GM13977 (cell line): ENCODE measurements at places on chromosomes 1 and 21.

- DNase-seq, result no peak
These were observed 22.5 kb downstream of the NIBAN1 start for GRCh38 chr1:184951788-184952187.

DNA sequence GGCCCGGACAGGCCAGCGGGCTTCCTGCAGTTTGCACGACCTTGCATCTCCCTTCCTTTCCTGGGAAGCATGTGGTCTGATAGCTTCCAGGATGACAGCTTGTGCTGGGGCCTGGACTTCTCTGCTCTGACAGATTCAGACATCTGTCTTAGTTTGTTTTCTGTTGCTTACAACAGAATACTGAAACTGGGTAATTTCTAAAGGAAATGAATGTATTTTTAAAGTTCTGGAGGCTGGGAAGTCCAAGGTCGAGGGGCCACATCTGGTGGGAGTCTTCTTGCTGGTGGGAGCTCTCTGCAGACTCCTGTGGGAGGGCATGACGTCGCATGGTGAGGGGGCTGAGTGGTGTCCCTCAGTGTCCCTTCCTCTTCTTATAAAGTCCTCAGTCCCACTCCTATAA, 35.3 kb upstream of the TENT5B start:
- DNase-seq, result no peak

DNA sequence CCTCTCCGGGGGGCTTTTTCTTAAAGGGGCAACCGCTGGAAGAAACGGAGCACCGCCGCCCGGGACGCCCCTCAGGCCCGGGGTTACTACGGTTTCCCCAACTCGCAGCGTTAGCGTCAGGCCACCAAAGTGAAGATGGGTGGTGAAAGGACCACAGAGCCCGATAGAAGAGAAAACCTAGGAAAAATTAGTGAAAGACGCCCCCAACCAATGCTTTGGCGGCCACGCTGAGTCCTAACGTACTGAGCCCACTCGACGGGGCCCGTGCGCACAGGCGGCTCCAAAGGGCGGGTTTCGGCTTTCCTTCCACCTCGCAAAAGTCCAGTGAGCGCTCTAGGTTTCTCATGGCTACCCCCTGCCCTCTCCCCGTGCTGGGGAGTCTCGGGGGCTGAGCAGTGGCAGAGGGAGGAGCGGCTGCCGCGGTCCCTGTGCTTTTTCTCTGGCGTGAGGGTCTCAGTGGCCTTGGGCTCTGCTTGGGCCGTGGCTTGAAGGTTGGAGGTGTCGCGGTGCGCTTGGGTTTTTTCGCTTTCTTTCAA, 12.2 kb upstream of the SPEN start:
- DNase-seq, result no peak

DNA sequence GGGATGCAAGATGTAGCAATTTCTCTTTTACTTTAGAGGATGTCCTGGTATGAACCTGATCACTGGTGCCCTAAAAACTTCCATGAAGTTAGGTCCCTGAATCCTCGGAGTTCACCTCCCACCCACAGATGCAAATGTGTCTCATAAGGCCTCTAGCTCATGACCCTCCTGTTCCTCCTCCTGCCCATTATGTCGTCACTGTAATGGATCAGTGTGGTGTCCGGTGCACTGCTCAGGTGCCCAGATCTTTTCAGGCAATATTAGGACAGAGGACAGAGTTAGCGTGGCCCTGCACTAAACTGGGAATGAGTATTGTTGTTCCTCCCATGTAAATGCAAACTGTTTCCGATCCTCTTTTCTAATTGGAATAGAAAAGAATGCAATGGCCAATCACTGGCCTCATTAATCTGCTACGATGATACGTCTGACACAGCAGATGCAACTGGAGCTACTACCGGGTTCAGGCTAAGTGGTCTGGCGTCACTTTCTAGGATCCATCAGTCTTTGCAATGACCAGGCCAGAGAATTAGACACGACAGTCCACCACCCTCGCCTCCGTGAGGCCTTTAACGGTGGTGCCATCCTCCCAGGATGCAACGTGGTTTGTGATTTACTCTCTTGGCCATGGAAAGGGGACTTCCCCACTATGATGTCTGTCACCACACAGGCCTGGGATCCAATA, 3.4 kb upstream of the COL6A2 start:
- no peak for DNase-seq

GRCh38 chr21:15904389-15904788, 174.6 kb downstream of the USP25 start:
- DNase-seq, result no peak

- DNase-seq, result peak; percentile 32
These were observed at the start of gene SPAG17 for GRCh38 chr1:118185084-118185832. TSS of gene SPAG17 (minus strand) at chr1:118185228. CDS start at chr1:118185157, 71 bp downstream.

DNA sequence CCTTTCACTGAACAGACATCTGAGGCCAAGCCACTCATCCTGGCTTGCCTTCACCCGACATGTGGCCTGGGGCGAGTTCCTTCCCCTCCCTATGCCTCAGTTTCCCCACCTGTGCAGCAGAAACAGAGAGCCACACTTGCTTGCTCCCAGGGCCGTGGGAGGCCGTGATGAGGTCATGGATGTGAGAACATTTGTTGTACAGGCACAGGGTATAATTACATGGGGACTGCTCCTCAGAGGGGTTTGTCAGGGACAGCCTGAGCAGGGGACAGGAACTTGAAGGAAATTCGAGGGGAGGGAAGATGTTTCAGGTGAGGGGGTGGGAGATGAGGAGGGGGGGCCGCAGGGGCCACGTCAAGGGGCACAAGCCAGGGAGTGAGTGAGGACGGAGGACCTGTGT, 56.1 kb downstream of the ALPL start:
- DNase-seq, result no peak

GRCh38 chr1:92441316-92441696, 45.4 kb downstream of the GFI1 start:
- no peak for DNase-seq

GRCh38 chr1:155011004-155011416, 8.4 kb downstream of the ZBTB7B start:
- DNase-seq, result no peak

DNA sequence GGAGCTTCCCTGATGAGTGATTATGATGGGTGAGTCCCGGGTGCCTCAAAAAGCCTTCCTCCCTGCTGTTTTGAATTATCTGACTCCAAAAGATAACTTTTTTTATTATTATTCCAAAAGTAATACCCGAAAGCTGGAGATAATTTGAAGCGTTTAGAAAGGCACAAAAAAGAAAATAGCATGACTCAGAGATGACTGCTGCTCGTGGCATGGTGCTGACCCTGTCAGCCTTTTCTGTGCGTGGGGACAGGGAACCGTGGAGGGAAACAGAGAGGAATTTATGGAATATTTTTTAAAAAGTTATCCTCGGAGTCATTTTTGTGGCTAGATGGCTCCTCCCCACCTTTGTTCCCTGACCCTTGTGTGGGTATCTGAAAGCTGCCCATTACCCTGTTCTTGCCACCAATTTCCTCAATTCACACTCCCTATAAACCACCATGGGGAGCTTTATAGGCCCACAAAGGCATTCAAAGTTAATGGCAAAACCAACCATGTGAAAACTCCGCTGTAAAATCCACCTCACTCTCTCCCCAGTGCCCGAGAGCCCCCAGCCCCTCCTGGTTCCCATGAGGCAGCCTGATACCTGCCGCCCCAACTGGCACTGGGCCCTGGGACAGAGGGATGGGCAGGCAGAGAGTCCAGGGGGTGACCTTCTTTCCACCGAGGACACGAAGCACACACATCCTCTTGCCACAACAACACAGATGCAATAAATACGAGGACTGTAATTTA, 37.5 kb downstream of the IGSF21 start:
- no peak for DNase-seq

DNA sequence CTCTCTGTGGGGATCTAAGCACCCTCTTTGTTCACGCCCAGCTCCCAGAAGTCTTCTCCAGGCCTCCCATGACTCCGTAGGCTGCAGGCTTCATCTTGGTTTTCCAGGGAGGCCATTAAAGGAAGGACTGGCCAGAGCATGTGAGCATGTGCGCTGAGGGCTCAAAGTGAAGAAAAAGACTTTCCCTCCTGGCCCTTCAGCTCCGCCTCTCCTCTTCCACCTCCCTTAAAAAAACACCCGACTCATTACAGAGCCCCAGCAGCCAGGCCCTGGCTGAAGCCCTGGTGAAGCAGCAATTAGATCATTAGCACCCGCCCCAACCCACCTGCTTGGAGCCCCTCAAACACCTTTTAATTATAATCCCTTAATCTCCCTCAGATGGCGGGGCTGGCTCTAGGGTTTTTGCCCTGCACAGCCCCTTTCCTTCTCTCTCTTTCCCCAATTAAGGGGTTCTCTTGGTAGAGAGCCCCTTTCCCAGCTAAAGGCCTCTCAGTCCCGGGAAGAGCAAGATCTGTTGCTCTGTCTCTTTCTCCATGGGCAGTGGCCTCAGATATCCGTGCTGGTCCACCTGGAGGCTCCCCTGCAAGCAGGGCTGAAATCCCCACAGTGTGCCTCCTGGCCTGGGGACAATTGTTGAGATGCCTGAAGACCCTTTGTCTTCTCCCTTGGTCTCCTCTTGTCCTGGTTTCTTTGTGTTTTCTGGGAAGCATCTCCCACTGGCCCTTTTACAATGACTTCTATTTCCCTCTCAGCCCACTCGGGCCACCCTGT, 30.5 kb downstream of the RHBG start:
- no peak for DNase-seq

GRCh38 chr1:164604541-164604940, 45.6 kb downstream of the PBX1 start:
- DNase-seq, result no peak

DNA sequence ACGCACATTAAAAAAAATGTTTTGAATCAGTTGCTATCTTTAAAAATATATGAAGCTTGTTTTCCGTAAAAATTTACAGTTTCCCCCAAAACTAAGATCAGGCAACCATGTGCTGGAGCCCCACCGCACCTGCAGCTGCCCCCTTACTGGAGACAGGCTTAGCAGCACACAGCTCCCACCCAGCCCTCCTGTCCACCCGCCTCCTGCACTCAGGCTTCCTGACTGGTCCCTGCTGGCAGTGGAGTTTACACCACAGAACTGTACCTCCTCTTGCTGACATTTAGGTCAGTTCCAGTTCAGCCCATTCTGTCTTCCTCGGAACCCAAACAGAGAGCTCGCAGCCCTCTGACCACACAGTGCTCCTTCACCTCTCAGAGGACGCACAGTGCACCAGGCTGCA, 2.1 kb downstream of the GPR161 start:
- no peak for DNase-seq

- DNase-seq, result no peak
These were observed 165.9 kb upstream of the CACNA1E start for GRCh38 chr1:181317261-181317930.

DNA sequence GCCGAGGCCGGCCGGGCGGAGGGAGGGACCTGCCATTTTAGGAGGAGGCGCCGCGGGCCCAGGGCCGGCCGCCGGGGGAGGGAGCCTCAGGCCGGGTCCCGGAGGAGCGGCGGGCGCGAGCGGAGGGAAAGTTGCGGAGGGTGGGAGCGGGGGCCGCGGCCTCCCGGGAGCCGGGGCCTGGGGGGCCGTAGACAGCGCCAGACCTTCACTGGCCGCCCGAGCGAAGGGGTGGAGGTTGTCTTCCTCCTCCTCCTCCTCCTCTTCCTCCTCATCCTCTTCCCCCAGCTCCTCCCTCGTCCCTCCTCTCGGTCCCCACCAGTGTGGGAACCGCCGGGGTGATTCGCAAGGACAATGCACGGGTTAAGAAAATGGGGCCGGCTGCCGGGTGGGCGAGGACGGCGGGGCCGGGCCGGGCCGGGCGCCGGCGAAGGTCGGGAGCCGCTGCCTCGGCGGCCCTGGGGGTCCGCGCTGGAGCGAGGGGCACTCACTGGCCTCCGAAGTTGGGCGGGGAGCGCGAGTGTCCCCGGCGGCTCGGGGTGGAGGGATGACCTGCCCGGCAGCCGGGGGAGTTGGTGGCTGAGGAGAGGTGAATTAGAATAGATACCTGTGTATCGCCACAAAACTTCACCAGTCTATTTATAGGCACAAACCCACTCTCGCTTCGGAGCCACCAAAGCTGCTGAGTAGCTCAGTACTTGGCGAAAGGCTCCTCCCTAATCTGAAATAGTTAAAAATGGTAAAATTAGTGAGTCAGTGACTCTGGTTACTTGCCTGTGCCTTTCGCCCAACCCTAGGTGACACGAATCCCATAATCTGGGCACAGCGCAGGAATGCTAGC, 1.3 kb downstream of the DYRK1A start:
- peak; percentile 48 for DNase-seq

DNA sequence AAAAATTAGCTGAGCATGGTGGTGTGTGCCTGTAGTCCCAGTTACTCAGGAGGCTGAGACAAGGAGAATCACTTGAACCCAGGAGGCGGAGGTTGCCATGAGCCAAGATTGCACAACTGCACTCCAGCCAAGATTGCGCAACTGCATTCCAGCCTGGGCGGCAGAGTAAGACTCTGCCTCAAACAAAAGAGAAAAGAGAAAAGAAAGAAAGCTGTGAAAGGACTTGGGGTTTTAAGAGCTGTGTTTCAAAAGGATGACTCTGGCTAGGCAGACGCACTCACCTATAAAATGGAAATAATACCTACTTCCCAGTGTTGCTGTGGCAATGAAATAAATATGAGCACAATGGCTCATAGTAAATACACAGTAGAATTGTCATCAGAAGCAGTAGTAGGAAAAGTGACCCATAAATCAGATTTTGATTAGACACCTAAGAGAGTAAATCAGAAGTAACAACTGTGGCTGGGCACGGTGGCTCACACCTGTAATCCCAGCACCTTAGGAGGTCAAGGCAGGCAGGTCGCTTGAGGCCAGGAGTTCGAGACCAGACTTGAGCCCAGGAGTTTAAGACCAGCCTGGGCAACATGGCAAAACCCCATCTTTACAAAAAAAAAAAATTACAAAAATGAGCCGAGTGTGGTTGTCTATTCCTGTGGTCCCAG, 45.9 kb upstream of the PUM1 start:
- no peak for DNase-seq

- DNase-seq, result no peak
These were observed 37.6 kb downstream of the TRIM11 start for GRCh38 chr1:228368801-228369607.

GRCh38 chr21:45421846-45422775, 17.1 kb downstream of the COL18A1 start:
- DNase-seq, result no peak

GRCh38 chr1:41239988-41240610, 2.0 kb downstream of the SCMH1 start:
- DNase-seq, result peak; percentile 44

- DNase-seq, result no peak
These were observed 3.7 kb upstream of the SF3B4 start for GRCh38 chr1:149931212-149931790.

- no peak for DNase-seq
These were observed 425.2 kb downstream of the RWDD3 start for GRCh38 chr1:95659166-95659565.
